Activated CD4-positive, alpha-beta T cell treated with anti-CD3 and anti-CD28 coated beads, Interleukin-2, amount 50 U/mL, for 48 hours (primary cell): ENCODE measurements at places on chromosomes 5 and 9.

DNA sequence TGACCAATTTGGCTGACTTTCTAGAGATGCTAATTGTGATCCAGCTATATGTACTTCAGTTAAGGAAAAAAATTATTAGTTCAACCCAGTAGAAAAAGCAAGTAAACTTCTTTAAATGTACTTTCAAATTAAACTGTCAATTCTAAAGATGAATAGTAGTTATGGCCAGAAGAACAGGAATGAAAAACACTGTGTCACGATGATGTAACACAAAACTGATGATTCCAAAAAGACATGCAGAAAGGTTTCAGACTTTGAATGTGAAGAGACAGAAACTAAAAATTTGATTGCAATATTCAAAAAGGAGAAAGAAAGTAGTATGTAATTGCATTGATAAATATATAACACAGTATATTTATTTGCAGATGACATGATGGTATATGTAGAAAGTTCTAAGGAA lies 127.3 kb upstream of the NR4A3 start:
- DNase-seq, result no peak

DNA sequence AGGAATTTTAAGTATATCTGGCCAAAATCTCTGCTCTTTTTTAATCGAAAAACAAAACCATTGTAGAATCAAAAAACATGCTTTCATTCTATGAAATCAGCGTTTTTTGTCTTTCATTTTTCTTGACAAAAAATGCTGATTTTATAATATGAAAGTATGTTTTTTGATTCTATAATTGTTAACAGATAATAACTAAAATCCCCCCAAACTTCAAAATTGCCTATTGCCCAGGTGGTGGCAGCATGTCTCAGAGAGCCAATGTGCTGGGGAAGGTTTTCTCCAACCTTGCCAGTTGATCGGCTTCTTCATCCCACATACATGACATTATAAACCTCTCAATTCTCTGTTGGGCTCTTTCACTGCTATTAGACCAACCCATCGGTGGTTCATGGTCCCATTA lies 5.1 kb upstream of the SMIM15 start:
- no peak for DNase-seq

GRCh38 chr9:80059979-80060378 lies 488.2 kb downstream of the TLE4 start:
- DNase-seq, result no peak

GRCh38 chr5:178461004-178461730 lies 129.0 kb downstream of the COL23A1 start:
- DNase-seq, result peak; percentile 63

GRCh38 chr9:129623331-129623730 lies 2.4 kb upstream of the C9orf50 start:
- no peak for DNase-seq

- DNase-seq, result peak; percentile 38
These were observed 197.6 kb downstream of the DRD1 start for GRCh38 chr5:175246242-175246888.

GRCh38 chr5:132639706-132640130 lies 18.3 kb upstream of the IL13 start:
- DNase-seq, result no peak

- no peak for DNase-seq
These were observed 184.6 kb downstream of the AP3B1 start for GRCh38 chr5:78109891-78110324.

- DNase-seq, result no peak
These were observed 483.7 kb downstream of the RAB3C start for GRCh38 chr5:59066367-59067163.

DNA sequence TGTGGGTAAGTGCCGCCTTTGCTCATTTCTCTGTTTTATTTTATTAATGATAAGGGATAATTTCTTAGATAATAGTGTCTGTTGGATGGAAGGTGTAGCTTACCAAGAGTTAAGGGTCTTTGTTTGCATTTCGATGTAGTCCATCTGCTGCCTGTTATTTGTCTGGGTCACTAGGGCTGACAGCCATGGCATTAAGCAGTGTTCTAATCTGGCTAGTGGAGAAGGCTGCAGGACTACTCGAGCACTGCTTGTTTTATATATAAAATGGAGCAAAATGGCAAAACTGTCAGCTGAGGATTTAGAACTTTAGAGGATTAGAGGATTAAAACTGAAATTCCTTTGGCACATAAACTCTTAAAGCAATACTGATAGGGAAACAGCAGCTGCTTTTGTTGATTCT lies 67.5 kb downstream of the C7 start:
- DNase-seq, result no peak

GRCh38 chr9:114824110-114824509 lies 18.3 kb upstream of the TNFSF15 start:
- no peak for DNase-seq

GRCh38 chr5:143116814-143117213 lies 286.7 kb downstream of the NR3C1 start:
- DNase-seq, result no peak

DNA sequence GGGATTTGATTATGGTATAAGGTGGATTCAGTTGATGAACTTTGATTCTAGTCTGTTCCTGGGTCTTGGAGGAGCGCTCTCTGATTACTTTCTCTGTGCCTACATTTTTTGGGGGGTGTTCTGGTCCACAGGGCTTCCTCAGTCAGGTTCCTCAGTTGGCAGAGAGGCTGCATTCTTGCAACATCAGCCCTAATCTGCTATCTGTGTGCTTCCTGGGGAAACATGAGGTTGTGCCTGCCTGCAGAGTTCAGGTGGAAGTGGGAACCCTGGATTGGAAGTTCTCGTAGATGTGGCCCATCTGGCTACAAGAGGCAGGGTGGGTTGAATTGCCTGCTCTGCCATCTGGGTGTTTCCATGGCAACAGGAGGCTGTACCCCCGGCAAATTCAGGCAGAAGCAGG lies 24.5 kb downstream of the POLK start:
- DNase-seq, result no peak

GRCh38 chr9:95077766-95078370 lies 239.6 kb downstream of the FANCC start:
- no peak for DNase-seq

- no peak for DNase-seq
These were observed 132.3 kb upstream of the SLIT3 start for GRCh38 chr5:169433221-169433651.

DNA sequence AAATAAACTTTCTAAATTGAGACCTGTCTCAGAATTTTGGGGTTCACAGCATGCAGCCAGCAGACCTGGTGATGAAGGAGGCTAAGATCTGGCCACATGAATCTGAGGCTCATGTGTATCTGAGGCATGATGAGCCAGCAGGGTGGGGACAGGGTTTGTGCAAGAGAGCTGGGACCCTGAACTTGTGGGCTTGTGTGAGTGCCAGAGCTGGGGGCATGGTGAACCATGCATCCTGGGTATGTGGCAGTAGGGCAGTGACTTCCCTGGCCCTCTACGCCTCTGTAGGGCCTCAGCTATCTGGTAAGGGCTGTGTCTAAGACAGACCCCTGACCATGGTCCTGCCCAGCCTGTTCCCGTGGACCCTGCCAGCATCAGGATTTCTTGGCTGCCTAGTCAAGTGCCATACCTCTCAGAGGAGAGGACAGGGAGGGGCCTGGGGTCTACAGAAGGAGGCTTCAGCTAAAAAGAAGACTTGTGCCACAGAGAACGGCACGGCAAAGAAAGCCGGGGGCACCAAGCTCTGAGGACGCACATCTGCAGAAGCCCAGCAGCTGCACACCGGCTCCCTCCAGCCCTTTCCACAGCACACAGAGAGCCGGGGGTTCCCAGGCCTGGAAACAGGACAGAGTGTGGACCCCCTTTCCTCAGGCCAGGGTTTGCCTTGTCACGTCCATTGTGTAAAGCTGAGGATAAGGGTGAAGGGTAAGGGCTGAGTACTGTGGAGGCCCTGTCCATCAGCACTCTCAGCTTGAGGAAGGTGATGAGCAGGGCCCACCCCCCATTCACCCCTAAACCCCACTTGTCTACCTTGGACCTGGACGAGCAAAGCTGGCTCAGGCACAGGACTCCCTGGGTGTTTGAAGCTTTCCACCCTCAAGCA lies 130.1 kb downstream of the MRPL36 start:
- DNase-seq, result no peak

GRCh38 chr5:31502506-31502905 lies 29.4 kb downstream of the DROSHA start:
- DNase-seq, result no peak

DNA sequence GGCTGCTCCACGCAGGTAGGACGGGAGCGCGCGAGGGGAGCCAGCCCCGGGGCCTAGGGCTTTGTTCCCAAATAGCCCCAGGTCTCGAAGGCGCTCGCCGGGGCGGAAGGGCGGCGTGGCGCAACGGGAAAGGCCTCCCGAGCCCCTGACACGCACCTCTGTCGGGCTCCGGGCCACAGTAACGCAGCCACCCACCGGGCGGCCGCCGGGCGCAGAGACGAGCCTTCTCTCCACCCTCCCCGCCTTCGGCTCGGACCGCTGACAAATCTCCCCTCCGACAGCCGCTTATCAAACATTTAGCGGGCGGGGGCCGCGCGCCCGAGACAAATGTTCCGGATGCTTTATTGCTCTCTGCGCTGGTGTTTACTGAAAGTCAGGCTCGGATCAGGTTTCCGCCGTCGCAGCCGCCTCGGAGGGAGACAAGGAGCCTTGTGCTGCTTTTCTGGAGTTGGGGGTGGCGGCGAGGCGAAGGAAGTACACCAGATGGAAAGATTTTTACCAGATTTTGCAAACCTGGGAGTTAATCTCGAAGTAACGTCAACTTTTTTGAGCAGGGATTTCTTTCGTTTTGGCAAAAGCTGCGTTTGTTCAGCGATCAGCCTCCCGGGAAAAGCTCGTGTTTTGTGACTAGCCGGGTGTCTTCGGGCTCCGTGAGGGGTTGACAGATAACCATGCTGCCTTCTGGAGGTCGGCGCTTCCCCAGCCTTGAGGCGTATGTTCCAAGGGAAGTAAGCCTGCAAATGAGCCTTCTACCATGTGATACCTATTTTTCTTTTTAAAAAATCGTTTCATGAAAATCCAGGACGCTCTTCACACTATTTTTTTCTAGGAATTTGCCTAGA lies 950 bp downstream of the RGMB start:
- peak; percentile 64 for DNase-seq

DNA sequence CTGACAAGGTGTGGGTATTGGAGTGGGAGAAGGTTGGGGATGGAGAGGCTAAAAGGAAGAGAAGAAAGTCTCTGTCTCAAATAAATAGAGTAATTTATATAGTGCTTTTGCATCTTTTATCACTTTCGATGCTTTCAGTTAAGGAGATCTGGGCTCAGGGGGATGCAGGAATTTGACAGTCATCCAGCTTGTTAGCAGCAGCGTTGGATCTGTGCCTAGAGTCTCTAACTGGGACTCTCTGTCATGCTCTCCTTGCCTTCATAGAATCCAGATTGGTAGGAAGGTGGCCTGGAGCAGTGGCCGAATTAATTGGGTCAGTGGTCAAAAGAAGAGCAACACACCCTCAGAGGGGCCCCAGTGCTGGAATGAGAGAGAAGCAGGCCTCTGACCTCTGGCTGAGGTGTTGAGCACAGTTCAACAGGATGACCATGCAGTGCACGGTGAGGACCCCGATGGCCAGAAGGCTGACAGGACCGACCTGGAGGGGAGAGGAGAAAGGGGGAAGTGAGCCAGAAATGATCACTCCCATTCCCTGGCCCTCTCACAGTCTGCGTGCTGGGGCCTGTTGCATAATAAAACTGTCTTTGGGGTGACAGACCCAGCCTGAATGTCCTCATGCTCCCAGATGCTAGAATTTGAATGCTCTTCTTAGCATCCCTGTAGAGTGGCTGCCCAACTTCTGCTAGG lies 7.6 kb downstream of the SLC36A3 start:
- DNase-seq, result no peak

DNA sequence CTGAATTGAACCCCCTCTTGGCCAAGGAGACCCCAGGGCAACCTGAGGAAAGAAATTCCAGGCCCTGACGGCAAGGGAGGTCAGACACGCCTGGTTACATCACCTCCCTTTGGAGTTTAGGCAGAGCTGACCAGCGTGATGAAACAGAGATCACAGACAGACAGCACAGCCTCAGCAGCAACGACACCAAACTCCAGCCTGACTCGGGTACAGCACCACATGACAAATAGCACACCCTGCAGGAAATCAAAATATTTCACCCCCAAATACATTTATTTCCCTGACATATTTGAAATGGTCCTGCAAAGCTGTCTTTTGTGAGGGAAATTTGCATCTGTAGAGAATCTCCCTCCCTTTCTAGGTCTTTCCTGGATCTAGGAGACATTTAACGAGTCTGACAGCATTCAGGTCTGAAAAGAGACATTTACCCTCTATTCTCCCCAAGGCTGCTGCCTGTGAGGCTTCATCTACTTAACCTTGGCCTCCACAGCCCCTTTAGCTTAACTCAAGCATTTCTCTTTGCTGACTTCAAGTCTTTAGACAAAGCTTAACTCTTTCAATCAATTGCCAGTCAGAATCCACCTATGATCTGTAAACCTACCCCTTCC lies 2.6 kb downstream of the QSOX2 start:
- DNase-seq, result no peak

DNA sequence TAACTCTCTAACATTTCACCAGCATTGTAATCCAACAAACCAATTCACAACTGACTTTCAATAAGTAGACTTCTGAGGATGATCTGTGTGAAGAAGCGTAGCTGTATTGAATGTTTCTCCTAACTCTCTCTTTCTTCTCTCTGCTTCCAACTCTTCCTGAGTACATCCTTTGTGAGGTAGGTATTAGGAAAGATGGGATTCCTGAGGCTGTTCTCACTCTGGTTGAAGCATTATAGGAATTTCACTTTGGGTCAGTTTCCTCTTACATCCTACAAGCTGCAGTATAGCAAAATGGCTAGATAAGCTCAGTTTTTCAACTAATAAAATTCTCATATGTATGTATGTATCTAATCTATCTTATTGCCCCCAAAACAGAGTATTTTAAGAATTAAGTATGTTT lies 702.8 kb downstream of the CETN3 start:
- no peak for DNase-seq

- DNase-seq, result no peak
These were observed 59.0 kb downstream of the MAP1B start for GRCh38 chr5:72166070-72166979.

DNA sequence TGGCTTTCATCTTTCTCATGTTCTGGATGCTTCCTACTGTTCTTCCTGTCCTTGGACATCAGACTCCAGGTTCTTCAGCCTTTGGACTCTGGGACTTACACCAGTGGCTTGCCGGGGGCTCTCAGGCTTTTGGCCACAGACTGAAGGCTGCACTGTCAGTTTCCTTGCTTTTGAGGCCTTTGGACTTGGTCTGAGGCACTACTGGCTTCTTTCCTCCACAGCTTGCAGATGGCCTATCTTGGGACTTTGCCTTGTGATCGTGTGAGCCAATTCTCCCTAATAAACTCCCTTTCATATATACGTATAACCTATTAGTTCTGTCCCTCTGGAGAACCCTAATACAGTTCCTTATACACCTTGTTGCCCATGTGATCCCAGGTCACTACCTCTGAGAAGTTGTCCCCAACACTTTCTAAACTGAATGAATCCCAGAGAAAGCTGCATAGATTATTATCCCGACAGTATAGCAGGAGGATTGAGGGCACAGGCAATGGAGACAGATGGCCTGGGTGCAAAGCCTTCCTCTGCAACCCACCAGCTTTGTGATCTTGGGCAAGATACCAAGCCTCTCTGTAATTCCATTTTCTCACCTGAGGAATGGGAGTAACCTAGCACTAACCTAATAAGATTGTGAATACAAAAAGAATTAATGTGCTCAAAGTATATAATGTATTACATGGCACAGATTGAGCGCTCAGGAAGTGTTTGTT lies 449.6 kb upstream of the BRINP1 start:
- DNase-seq, result no peak

GRCh38 chr9:35914301-35914807 lies 5.1 kb downstream of the SPAAR start:
- no peak for DNase-seq

- DNase-seq, result no peak
These were observed 255.3 kb downstream of the SYK start for GRCh38 chr9:91056917-91057316.

GRCh38 chr9:31347082-31347617 lies 1037.3 kb upstream of the ACO1 start:
- DNase-seq, result peak; percentile 8

- no peak for DNase-seq
These were observed 220.6 kb downstream of the FBN2 start for GRCh38 chr5:128317481-128317880.
